ENCODE measurements at places on chromosomes 7 and 10.
A peak's percentile ranks its signal among the peaks of the same experiment; 100 is the strongest.

DNA sequence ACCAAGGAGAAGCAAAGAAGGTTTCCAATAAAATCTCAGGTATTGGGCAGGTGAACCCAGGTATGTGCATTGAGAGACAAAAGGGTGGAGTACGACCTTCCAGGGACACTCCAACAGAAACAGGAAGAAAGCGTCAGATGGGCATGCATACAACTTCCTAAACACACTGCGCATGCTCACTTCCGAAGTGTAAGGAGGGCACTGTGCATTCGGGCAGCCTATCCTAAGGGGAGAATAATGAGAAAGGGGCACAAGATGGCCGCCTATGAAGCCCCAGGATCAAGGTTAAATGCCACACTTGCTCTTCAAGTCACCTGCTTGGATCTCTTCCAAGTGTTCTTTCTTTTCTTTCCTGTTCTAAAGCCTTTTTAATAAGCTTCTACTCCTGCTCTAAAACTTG lies 39.4 kb upstream of the PRSS1 start:
- DNase-seq: no peak

- DNase-seq: no peak
Measured at GRCh38 chr7:342681-343216, 52.8 kb downstream of the FOXL3 start.

DNA sequence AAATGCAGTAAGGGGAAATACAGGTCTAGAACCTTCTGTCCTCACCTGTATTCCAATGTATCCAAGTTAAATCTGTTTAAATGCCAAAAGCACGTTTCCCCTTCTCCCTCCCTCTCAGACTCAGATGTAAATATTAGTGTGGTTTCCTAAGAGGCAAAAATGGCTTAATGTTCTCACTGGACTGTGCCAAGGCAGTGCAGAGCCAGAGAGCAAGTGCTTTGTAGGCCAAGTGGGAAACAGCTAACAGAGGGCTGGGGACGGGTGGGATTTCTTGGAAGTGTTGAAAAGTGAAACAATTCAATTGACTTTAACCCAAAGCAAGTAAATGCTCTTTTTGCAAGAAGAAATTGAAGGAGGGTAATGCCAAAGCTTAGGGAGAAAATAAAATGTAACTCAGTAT lies 103.1 kb downstream of the GSAP start:
- DNase-seq: no peak

- DNase-seq: peak; percentile 2
Measured at GRCh38 chr10:42149027-42149700, 489.2 kb downstream of the ZNF33B start.

DNA sequence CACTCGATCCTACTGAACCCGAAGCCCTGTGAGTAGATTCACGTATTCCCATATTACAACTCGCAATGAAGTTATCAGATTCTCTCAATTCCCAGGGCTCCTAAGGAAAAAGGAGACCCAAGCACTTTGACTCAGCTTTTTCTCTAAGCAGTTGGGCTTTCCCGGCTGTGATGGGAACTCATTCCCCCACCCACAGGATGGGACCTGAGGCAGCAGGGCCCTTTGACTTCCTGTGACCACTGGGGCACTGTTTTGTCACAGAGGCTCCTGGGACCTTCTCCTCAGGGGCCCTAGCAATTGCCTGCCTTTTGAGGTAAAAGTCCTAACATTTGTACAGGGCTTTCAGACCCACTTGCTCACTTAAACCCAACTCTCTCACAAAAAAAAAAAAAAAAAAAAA lies 122.8 kb upstream of the PDLIM1 start:
- DNase-seq: no peak

DNA sequence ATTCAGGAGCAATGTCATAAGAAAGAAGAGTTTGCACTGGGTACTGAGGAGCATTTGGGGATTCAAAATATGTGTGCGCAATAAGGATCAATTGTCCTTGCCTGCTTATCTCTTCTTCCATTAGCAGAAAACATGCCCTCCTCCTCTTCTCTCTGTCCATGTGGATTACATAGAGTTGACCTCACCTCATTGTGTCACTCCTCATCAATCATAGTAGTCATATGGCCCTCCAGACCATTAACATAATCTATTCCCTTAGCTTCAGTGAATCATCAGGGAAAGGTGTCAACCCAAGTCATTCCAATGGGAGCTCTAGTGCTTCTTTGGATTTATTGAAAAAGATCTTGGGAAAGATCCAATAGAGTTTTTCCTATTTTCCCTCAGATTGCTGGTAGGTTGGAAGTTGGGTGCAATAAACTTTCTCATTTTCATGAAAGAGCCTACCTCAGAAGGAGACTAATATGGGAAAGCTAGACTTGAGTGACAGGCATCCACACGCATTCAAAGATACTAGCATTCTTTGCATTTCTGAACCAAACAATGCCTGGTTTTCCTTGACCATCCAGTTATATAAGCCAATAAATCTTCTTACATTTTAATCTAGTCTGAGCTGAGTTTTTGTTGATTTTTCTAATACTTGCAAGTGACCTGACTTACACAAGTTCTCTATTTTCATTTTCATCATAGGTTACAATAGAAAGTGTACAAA lies 71.5 kb upstream of the FAM13C start:
- no peak for DNase-seq

DNA sequence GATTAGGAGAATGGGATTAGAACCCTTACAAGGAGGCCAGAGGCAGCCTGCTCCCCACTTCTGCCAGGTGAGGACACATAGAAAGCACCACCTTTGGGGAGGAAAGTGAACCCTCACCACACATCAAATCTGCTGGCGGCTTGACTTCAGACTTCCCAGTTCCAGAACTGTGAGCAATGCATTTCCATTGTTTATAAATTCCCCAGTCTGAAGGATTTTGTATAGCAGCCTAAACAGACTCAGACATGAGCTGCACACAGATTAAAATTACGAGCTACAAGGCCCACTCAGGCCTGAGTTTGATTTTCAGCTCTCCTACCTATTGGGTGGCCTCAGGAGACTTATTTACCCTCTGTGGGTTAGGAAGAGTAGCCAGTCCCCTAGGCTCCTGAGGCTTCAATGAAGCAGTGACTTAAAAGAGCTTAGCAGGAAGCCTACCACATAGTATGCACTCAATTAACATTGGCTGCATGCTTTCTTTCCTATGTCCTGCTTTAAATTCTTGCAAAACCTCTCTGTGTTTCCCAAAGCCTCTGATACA lies 350.7 kb upstream of the ZMIZ1 start:
- no peak for DNase-seq

- peak; percentile 32 for DNase-seq
Measured at GRCh38 chr10:24822590-24822989, 98.9 kb upstream of the ARHGAP21 start.

GRCh38 chr10:22334414-22335172 lies 10.7 kb upstream of the SPAG6 start:
- no peak for DNase-seq

GRCh38 chr7:27176962-27177794 lies 3.1 kb upstream of the HOXA10 start:
- DNase-seq: no peak

- no peak for DNase-seq
Measured at GRCh38 chr7:85285527-85285926, 98.7 kb upstream of the SEMA3D start.

- DNase-seq: no peak
Measured at GRCh38 chr7:139732471-139733167, 45.2 kb downstream of the HIPK2 start.

DNA sequence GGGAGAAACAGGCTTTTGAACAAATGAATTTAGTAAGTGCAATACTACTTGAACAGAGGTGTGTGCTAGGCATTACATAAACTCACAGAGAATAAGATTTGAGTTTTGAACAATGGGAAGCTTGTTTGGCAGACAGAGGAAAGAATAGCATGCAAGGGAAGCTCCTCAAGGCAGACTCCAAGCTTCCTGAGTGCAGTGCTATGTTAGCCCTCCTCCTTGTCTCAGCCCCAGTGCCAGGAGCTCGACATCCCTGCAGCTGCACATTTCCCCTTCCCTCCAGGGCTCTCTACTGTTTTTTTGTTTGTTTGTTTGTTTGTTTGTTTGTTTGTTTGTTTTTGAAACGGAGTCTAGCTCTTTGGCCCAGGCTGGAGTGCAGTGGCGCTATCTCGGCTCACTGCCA lies 237.5 kb downstream of the IPMK start:
- DNase-seq: no peak

- no peak for DNase-seq
Measured at GRCh38 chr7:121504482-121504881, 108.4 kb upstream of the FAM3C start.

- DNase-seq: no peak
Measured at GRCh38 chr10:5959581-5960069, 17.7 kb downstream of the IL15RA start.

DNA sequence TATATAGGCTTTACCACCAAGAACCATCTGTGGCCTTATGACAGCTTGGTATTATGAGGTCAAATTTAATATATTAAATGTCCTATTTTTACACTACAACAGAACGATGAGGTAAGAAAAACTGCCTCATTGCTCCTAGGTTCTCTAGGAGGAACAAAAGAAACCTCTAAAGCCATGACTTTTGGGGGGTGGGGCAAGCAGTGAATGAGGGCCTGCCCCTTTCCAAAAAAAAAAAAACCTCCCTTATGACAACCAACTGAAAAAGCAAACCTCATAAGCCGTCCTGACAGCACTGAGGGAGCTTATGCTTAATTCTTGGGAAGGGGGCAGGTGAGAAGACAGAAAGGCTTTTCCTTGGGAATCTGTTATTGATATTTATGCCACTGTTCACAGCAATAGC lies 116.6 kb downstream of the KMT2E start:
- no peak for DNase-seq

DNA sequence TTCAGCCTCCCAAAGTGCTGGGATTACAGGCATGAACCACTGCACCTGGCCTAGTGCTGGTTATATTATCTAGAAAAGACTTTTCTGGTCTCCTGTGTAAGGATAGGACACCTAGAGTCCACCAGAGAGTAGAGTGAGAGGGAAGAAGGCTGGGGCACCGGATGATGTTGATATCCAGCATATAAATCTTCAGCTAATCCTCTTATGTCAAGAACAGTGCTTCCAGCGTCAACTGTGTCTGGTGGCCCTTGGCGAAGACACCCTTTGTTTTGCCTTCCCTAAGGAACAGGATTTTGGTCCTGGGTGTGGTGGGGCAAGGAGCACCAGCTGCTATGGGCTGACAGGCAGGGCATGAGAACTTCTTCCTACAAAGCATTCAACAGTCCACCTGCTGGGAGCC lies 16.3 kb upstream of the INMT start:
- DNase-seq: no peak

DNA sequence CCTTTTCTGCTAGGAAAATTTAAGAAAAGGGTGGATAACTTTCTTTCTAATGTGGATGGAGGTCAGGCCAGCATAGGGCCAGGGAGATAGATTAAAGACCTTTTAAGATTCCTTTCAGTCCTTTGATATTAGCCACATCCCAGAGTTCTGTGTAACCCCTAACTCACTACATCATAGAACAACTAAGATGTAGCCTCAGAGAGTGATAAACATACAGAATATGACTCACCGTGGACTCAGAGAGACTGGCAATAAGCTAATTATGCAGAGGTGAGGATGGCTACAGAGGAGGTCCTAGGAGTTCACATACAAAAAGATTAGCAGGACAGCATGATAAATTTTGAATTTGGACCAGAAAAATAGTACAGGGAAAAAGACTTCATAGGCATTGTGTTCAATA lies 141.0 kb downstream of the AOAH start:
- DNase-seq: no peak

GRCh38 chr10:33180921-33181320 lies 153.5 kb downstream of the NRP1 start:
- no peak for DNase-seq

- no peak for DNase-seq
Measured at GRCh38 chr10:61565819-61566560, 96.7 kb upstream of the CABCOCO1 start.

- DNase-seq: no peak
Measured at GRCh38 chr10:71604324-71605018, 115.1 kb downstream of the C10orf105 start.

DNA sequence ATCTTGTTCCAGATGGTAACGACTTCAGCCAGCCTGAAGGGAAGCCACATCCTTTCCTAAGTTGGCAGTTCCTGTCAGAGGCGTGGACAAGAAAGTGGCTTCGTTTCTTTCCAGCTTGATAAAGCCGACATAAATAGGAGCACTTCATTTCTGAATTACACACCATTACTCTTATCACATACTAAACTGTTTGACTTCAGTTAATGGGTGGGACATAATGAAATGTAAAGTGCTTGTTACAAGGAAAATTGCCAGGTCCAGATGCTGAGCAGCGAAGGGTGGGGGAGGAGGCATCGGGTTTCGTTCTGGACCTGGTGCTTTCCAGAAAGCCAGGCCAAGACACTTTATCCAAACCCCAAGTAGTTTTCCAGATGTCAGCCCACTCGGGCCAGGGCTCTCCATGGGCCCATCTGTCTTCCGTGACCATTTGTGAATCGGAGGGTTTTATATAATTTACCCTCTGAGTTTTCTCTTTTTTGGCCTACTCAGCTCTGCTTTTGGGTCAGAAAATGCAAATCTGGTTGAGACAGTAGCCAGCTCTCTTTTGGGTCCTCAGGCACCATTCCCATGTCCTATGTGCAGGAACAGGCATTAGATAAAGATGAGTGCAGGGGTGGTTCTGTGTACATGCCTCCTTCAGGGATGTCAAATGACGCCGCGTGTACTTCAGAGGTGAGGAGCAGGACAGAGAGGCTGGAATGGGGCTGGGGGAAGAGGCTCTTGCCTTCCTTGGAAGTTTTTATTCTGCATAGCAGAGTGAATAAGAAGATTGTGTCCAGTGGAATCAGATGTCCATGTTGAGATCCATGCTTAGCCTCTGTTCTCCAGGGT lies 90.2 kb downstream of the TACC2 start:
- no peak for DNase-seq

DNA sequence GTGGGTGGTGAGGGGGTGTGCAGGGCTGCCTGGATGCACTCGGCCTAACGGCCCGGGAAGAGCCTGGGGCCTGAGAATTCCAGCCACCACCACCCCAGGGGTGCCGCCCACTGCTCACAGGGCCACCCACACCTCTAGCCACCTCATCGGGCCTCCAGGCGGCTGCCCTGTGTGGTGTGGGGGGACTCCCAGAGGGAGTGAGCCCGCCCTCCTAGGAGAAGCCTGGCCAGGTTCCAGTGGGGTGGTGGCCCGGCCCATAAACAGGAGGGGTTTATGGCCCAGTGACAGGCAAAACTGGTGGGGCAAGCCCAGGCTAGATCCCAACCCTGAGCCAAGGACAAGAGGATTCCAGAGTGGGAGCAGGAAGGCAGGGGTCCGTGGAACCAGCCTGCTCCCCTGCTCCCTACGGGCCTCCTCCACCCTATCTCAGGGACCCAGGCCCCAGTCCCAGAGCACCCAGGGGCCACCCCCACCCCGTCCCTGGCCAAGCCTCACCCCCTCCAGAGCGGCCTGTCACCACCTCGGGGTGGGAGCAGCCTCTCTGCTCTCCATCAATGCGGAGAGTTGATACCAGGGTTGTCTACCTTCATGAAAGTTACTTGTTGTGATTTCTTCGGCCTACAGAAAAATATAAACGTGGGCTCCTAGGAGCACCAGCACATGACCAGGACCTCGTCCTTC lies 20.2 kb upstream of the PDGFA start:
- DNase-seq: no peak

GRCh38 chr7:34838329-34838728 lies 180.3 kb downstream of the NPSR1 start:
- no peak for DNase-seq
